PC-3 (cell line): ENCODE measurements at places on chromosomes 11 and 22. TPM values are rescaled to one million over a fixed set of nuclear protein-coding genes. Genes with fewer than 3 reads are reported as not detected.

DNA sequence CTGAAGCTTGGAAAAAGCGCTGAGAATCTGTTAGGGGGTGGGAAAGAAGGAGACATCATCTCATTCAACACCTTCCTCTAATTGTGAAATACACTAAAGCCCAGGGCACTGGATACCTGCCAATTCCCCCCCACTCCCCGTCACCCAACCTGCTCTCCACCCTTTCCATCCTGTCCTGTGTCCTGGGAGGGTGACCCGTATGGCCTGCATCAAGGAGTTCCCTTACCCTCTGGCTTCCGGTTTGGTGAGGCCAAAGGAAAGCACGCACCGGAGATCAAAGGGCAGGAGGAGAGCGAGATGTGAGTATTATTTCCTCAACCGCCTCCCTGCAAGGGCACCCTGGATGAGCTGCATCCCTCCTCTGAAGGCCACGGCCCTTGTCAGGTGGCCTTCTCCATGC lies 65.0 kb upstream of the PTPRJ start:
- peaks cover 9% of the 10 kb centered on the region for H3K4me1 ChIP-seq
- no peak for DNase-seq
- H3K36me3 ChIP-seq = no peaks in the 10 kb centered on the region
- H3K27ac ChIP-seq = no peak overlapping the region
- H3K27me3 ChIP-seq = no peaks in the 10 kb centered on the region
- no peak overlapping the region for H3K4me3 ChIP-seq

The PGA5 gene
- total RNA-seq = not detected in 2 replicates

DNA sequence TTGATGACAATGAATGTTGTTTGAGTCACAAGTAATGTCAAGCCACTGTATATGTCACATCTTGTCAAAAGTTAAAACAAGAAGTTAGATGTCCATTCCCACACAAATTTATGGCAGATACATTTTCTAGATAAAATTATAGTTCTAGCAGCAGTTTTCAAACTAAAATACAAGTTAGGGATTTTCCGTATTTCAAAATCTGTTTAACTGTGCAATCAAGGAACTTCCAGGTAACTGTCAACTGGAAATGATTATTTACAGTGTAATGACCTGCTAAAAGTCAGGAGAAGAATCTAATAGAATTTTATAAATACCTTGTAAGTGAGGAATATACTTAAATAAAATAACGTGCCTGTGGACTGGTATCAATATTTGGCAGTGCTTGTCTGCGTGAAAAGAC lies 111.5 kb downstream of the PDE3B start:
- H3K4me3 ChIP-seq = no peak overlapping the region
- no peaks in the 10 kb centered on the region for H3K36me3 ChIP-seq
- no peak for DNase-seq

The CD248 gene
- not detected in 2 replicates for total RNA-seq

- no peaks in the 10 kb centered on the region for H3K27me3 ChIP-seq
- no peak overlapping the region for H3K4me3 ChIP-seq
- peak; percentile 74 for DNase-seq
Observed at GRCh38 chr11:85595285-85595884, 31.8 kb downstream of the DLG2 start.

DNA sequence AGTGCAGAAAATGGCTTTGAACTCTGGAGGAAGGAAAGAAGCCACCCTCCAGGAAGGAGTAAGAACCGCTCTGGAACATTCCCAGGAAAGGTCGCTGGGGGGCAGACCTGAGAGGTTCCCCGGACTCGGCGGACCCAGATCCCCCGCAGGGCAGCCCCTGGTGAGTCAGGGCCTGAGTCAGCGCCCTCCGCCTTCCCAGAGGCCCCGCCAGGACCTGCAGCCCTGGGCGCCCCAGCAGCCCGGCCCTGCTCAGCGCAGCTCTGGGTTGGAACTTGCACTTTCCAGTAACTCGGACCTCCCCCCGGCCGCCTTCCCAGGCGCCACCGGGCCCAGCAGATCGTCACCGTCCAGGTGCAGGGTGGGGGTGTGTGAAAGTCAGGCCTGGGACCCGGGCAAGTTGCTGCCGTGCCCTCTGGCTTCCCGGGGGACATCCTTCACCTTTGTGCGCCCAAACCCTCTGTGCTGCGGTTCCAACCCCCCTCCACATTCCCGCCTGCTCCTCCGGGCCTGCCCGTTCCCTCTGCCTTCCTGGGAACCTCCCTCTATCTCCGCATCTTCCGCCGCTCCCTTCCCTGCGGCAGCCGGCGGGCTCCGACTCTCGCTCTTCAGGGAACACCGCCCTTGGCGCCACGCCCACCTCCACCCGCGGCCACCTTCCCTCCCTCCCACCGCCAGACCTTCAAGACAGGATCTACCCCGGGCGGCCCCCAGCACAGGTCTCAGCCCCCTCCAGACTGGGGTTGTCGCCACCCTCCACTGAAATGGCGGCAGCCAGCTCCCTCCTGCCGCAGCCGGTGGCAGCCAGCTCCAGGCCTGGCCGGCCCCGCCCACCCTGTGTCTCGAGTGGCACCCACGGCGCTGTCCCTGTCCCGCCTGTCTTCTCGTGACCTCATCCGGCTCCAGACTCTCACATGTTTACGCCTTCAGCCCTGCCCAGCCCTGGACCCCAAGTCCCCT lies 36.8 kb upstream of the WNT7B start:
- peak; percentile 96 for DNase-seq
- H3K27me3 ChIP-seq = no peaks in the 10 kb centered on the region
- peak overlapping the region; percentile 68 for H3K4me3 ChIP-seq
- no peaks in the 10 kb centered on the region for H3K36me3 ChIP-seq
- H3K27ac ChIP-seq = peak overlapping the region; percentile 99
- H3K4me1 ChIP-seq = peaks cover 59% of the 10 kb centered on the region

DNA sequence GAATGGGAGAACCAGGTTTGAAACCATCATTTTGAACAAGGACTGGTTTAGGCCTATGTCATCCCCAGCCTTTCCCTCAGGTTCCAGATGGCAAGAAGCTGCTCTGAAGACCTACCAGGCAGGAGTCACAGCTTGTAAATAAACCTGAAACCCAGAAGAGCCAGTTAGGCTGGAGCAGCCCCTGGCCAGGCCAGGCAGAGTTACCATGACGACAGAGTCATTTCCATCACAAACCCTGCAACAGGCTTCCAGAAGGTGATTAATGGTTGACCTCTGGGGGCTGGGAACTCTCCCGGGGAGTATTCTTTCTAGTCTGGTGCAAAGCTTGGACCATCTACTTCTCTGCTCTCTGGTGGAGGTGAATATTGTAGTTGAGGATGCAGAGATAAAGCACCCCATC lies 164.1 kb upstream of the NCAM1 start:
- no peak overlapping the region for H3K27ac ChIP-seq
- no peaks in the 10 kb centered on the region for H3K4me1 ChIP-seq
- H3K36me3 ChIP-seq = no peaks in the 10 kb centered on the region
- H3K27me3 ChIP-seq = peaks cover 8% of the 10 kb centered on the region
- no peak overlapping the region for H3K4me3 ChIP-seq
- DNase-seq = no peak

GRCh38 chr11:69278091-69278867 lies 15.7 kb upstream of the MYEOV start:
- H3K27me3 ChIP-seq = no peaks in the 10 kb centered on the region
- no peak overlapping the region for H3K4me3 ChIP-seq
- H3K4me1 ChIP-seq = peaks cover 69% of the 10 kb centered on the region

GRCh38 chr11:13721760-13722159 lies 53.3 kb downstream of the FAR1 start:
- H3K36me3 ChIP-seq = peaks cover 16% of the 10 kb centered on the region; the same call in 1 of the 2 replicates
- H3K4me1 ChIP-seq = peaks cover 11% of the 10 kb centered on the region; the same call in 1 of the 2 replicates
- no peaks in the 10 kb centered on the region for H3K27me3 ChIP-seq
- no peak for DNase-seq
- no peak overlapping the region for H3K4me3 ChIP-seq

DNA sequence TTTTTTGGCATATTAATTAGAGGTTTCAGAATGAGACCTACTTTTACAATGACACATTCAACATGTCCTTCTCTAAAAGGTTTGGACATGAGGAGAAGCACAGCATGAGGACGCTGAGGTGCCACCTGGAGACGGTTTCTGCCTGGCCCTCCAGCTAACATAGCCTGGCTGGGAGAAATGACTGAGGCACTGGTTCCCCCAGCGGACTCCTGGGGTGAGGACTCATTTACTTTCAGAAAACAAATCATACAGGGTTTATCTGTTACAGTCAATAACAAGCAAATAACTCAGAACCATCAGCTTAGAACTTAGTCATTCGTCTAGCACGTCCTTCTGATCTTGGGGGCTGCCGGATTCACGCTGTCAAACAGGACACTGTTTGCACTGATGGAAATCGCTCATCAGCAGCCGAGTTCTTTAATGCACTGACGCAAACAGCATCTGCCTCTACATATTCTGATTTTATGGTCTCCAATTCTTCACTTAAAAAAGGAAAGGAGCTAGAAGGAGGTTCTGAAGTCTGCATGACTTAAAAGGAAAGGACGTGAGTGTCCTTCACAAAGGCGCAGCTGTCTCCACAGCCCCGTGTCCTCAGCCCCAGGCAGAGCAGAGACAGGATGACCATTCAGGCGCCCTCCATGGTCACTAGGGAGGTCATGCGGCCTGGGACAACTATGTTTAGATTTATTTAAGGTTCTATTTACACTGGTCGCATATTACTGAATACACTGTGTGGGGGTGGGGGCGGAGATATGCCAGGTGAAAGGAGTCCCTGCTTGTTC lies 44.2 kb downstream of the CERK start:
- H3K4me1 ChIP-seq = no peaks in the 10 kb centered on the region
- no peak for DNase-seq
- no peak overlapping the region for H3K4me3 ChIP-seq
- H3K36me3 ChIP-seq = no peaks in the 10 kb centered on the region
- no peak overlapping the region for H3K27ac ChIP-seq
- H3K27me3 ChIP-seq = no peaks in the 10 kb centered on the region

DNA sequence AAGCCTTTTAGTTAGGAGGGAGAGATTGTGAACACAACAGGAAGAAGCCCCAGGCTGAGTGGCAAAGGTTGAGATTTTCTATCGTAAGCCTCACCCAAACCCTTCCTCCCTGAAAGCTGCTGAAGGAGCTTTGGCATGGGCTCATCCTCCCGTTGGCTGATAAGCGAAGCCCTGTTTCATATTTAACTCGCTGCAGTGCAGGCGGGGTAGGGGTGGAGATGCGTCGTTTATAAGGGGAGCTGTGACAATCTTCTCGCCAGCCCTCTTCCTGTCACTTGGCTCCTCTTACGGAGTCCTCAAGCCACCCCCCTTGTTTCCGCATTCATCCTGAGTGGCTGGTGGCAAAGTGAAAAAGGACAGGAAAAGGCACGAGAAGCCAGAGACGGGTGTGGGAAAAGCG lies 137.0 kb downstream of the OR4C45 start:
- no peaks in the 10 kb centered on the region for H3K36me3 ChIP-seq
- H3K27me3 ChIP-seq = no peaks in the 10 kb centered on the region
- DNase-seq = no peak
- H3K27ac ChIP-seq = no peak overlapping the region
- H3K4me1 ChIP-seq = no peaks in the 10 kb centered on the region

DNA sequence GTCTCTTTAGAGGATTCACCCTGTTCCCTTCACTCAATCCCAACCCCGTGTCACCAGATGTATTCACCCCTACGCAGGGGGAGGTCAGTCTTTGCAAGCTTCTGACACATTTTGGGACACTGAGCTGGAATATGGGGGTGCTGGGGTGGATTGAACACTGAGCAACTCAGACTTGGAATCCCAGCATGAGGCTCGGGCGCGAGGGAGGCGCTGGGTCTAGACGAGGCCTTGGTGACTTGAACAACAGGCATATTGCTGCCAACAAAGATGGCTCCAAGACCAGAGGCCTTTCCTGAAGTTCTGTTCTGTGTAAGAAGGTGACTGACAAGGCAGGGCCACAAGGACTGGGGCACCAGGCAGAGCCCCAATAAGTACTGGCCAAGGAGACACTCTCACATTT lies 3.0 kb upstream of the SCGB2A1 start:
- H3K27me3 ChIP-seq = peaks cover 52% of the 10 kb centered on the region
- no peak for DNase-seq
- no peaks in the 10 kb centered on the region for H3K36me3 ChIP-seq

GRCh38 chr22:19341500-19341899 lies 50.0 kb upstream of the CLTCL1 start:
- H3K4me1 ChIP-seq = no peaks in the 10 kb centered on the region
- no peak overlapping the region for H3K27ac ChIP-seq
- H3K36me3 ChIP-seq = peaks cover 28% of the 10 kb centered on the region
- DNase-seq = no peak

- H3K36me3 ChIP-seq = no peaks in the 10 kb centered on the region
- DNase-seq = no peak
- no peak overlapping the region for H3K4me3 ChIP-seq
- H3K27me3 ChIP-seq = no peaks in the 10 kb centered on the region
Observed at GRCh38 chr22:23137905-23138561, 3.8 kb downstream of the RSPH14 start.

- peak; percentile 70 for DNase-seq
- no peaks in the 10 kb centered on the region for H3K36me3 ChIP-seq
- H3K4me1 ChIP-seq = peaks cover 31% of the 10 kb centered on the region
- H3K27ac ChIP-seq = peak overlapping the region; percentile 65
- peak overlapping the region; percentile 76 for H3K4me3 ChIP-seq
- no peaks in the 10 kb centered on the region for H3K27me3 ChIP-seq
Observed at GRCh38 chr22:31347251-31348008, 1.3 kb upstream of the PATZ1 start.

- H3K27me3 ChIP-seq = no peaks in the 10 kb centered on the region
- DNase-seq = no peak
- H3K4me1 ChIP-seq = no peaks in the 10 kb centered on the region
- no peaks in the 10 kb centered on the region for H3K36me3 ChIP-seq
- H3K27ac ChIP-seq = no peak overlapping the region
- no peak overlapping the region for H3K4me3 ChIP-seq
Observed at GRCh38 chr11:67111261-67111660, 7.8 kb upstream of the KDM2A start.

The MAFF gene
- total RNA-seq = 72.6 and 112 TPM in 2 replicates

DNA sequence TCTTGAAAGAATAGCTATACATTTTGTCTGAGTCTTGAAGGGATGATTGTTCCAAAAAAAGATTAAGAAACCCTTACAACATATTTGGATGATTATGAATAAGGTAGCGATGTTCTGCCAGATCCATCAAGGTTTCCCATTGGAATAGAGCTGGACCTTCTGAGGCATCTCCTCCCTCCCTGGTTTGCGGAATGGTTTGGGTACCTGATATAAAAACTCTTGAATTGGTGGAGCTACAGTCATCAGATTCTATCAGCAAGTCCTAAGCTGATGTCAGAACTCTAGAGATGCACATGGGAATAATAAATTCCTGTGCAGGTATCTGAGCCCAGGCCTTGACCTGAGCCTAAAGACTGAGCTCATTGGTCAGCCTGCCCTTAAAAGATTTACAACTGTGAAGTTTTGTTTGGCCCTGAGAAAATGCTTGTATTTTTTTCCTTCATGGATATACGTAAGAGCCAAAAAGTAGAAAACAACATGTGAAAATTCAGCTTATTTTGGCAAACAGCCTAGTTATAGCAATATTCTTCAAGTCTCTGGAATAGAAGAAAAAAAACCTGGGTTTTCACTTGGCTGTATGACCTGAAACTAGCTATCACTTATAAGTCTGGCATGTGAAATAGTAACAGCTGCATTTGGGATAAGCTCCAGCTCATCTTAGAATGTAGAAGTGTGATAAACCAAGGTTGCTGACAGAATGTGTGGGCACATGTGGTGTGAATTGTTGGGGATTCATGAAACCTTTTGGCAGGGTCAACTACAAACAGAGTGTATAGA lies 265.7 kb upstream of the CTSC start:
- no peak overlapping the region for H3K4me3 ChIP-seq
- DNase-seq = no peak
- H3K27ac ChIP-seq = no peak overlapping the region
- H3K4me1 ChIP-seq = no peaks in the 10 kb centered on the region
- no peaks in the 10 kb centered on the region for H3K27me3 ChIP-seq
- H3K36me3 ChIP-seq = no peaks in the 10 kb centered on the region

The FGF4 gene
- not detected in 2 replicates for total RNA-seq
